CD4-positive, alpha-beta T cell (primary cell): ENCODE measurements at places on chromosomes 7 and 10.

DNA sequence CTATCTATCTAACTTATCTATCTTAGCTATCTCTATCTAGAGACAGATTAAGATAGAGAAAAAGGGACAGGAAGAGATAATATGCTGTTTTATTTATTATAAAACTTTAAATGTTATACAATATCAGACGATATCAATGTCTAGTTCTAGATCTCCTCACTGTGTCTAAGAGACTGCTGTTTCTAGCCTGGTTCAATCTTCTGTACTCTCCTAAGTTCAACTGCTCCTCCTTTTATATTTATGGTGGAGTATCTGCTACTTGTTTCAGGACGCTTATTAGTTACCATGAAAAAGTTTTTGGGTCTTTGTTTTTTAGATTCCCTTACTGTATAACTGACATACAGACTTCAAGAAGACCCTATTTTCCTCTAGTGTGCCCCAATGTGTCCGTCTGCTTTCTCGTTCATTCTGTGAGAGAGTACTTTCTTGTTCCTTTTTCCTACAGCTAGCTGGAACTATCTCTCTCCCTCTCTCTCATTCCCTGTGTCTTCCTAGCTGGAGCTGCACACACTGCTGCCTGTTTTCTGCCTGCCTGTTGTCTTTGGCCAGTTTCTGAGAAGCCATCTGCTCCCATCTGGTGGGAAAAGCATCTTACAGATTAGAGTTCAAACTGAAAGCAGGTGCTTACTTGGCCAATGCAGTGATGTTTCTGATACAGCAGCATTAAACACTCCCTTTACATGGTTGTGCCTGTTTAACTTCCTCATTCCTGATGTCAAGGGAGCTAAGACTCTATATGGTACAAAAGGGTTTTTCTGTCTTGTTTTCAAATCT lies 49.4 kb upstream of the ARL4A start:
- DNase-seq = no peak
- no peaks in the 10 kb centered on the region for H3K27me3 ChIP-seq
- no peaks in the 10 kb centered on the region for H3K36me3 ChIP-seq
- H3K4me1 ChIP-seq = peaks cover 4% of the 10 kb centered on the region
- H3K27ac ChIP-seq = peak overlapping the region; percentile 13
- no peak overlapping the region for H3K4me3 ChIP-seq

- no peaks in the 10 kb centered on the region for H3K4me1 ChIP-seq
- no peaks in the 10 kb centered on the region for H3K36me3 ChIP-seq
- DNase-seq = no peak
- H3K27ac ChIP-seq = no peak overlapping the region
- no peak overlapping the region for H3K4me3 ChIP-seq
These were observed 104.8 kb downstream of the JAZF1 start for GRCh38 chr7:28075674-28076358.

GRCh38 chr7:111089822-111090426 lies 1.0 kb upstream of the LRRN3 start:
- H3K27me3 ChIP-seq = no peaks in the 10 kb centered on the region
- no peak overlapping the region for H3K4me3 ChIP-seq
- no peak for DNase-seq

DNA sequence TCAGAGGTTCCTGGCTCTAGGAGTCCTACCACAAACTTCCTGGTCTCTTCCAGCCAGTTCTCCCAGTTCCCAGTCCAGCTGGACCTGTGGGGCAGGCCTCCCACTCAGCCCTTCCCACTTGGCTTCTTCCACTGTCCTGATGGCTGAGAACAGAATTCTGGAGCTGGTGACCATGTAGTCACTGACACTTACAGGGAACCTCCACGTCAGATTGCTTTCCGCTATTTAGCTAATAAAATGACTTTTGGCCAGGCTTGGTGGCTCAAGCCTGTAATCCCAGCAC lies 63.5 kb upstream of the ZRANB1 start:
- H3K4me3 ChIP-seq = no peak overlapping the region
- no peaks in the 10 kb centered on the region for H3K36me3 ChIP-seq
- DNase-seq = no peak
- no peaks in the 10 kb centered on the region for H3K27me3 ChIP-seq

DNA sequence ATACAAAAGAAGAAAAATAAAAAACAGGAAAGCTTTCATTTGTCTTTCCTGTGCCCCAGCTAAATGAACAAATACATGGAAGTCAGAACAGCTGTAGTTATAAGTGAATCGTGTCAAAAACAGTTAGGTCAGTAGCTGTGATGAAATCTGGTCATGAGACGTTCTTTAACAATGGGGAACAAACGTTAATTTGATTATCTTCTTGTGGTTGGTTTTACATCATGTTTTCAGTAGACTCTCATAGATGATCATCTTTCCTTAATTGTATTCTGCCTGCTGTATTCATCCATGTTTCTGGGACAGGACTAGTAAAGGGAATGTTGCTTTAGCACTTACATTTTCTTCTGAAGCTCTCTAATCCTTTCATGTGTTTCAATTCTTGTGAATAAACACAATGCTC lies 97.0 kb downstream of the PCLO start:
- H3K4me1 ChIP-seq = no peaks in the 10 kb centered on the region
- H3K27me3 ChIP-seq = no peaks in the 10 kb centered on the region
- no peaks in the 10 kb centered on the region for H3K36me3 ChIP-seq
- DNase-seq = no peak
- no peak overlapping the region for H3K27ac ChIP-seq
- H3K4me3 ChIP-seq = no peak overlapping the region

DNA sequence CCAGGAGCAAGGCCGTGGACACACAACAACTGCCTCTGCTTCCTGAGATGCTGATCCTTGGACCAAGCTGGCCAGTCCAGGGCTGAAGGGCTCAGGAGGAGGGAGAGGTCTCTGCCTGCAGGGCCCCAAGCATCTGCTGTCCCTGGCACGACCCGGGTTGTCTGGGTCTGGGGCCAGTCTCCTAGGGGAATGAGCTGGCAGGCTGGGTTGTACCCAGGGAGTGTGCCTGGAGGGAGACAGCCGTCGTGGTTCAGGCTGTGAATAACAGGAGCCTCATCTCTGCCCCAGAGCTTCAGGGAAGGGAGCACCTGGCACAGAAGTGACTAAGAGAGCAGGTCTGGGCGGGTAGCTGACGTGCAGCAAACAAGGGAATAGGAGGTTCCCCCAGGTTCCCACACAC lies 17.9 kb upstream of the SERPINE1 start:
- no peak overlapping the region for H3K4me3 ChIP-seq
- DNase-seq = no peak
- no peak overlapping the region for H3K27ac ChIP-seq

DNA sequence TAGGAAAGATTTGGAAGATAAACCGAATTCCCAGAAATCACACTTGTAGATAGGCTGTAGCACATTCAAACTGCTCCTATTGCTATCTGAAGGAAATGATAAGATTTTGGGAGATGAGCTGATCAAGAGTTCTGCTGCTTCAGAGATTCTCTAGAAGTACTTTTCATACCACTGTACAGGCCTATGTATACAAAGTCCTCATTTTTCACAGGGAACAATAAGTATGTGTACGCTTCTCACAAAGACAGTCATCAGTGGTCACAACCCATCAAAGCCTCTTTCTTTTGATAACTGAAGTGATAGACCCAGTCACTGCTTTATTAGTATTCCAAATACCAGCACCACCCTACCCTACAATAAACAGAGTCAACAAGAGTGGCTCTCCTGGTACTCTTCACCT lies 15.6 kb upstream of the SEPTIN7 start:
- no peak overlapping the region for H3K27ac ChIP-seq
- H3K27me3 ChIP-seq = no peaks in the 10 kb centered on the region
- DNase-seq = no peak

- no peaks in the 10 kb centered on the region for H3K36me3 ChIP-seq
- H3K4me3 ChIP-seq = no peak overlapping the region
- no peak for DNase-seq
- H3K4me1 ChIP-seq = no peaks in the 10 kb centered on the region
These were observed 227.3 kb downstream of the CXCL12 start for GRCh38 chr10:44157574-44157973.

DNA sequence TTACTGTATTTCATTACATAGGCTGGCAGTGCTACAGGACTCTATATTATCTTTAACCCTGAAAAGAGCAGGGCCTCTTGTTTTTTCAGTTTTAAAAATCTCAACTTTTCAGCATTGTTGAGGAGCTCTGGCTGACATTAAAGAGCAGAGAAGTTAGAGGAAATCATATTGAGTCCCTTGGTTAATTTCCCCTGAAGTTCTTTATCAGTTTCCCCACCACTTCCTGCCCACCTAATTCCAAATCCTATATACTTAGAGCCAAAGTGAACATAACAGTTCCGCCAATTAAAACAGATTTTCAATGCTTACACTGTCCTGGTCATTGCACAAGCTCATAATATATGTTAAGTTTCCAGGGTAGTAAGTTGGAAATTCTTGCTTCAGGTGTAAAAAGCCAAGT lies 66.0 kb upstream of the MRLN start:
- H3K27ac ChIP-seq = no peak overlapping the region
- H3K4me1 ChIP-seq = no peaks in the 10 kb centered on the region
- H3K27me3 ChIP-seq = no peaks in the 10 kb centered on the region
- H3K36me3 ChIP-seq = peaks cover 6% of the 10 kb centered on the region
